ENCODE measurements at places on chromosomes 6 and 20. TPM values are rescaled to one million over a fixed set of nuclear protein-coding genes. Genes with fewer than 3 reads are reported as not detected.

CNBD2 gene
- total RNA-seq, result 5.9 TPM

DEFB124 gene
- not detected for total RNA-seq

DNA sequence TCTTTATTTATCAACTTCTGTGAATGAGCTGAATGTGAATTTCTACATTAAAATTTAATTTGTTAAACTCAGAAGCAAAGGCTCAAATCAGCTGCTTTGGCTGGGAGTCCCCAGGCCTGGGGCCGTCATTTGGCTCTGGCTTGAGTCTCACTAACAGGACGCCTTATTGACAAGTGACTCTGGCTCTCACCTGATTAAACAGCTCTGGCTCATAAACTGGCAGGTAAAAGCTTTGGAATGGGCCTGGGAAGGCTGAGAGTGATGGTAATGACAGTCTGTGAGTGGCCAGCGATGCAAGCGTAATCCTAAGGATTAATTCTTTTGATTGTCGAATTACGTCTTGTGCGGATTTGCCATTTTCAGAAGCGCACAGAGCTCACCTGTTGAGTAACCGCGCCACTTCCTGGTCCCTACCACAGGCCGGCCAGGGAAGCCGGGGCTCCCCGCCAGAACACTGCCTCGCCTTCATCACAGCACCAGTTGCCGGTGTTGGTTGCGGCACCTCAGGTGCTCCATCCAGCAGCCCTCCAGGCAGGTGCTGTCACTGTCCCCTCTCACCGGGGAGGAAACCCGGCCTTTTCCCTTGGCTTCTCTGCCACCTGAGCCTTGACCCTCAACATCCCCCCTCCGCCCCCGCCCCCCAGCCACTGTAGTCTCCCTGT, 110.7 kb downstream of the ZDHHC14 start:
- no peak for DNase-seq

- DNase-seq, result no peak
Measured at GRCh38 chr6:158655569-158656450, 6.0 kb downstream of the SYTL3 start.

GRCh38 chr6:3384241-3385143, 72.4 kb downstream of the SLC22A23 start:
- DNase-seq, result no peak

DNA sequence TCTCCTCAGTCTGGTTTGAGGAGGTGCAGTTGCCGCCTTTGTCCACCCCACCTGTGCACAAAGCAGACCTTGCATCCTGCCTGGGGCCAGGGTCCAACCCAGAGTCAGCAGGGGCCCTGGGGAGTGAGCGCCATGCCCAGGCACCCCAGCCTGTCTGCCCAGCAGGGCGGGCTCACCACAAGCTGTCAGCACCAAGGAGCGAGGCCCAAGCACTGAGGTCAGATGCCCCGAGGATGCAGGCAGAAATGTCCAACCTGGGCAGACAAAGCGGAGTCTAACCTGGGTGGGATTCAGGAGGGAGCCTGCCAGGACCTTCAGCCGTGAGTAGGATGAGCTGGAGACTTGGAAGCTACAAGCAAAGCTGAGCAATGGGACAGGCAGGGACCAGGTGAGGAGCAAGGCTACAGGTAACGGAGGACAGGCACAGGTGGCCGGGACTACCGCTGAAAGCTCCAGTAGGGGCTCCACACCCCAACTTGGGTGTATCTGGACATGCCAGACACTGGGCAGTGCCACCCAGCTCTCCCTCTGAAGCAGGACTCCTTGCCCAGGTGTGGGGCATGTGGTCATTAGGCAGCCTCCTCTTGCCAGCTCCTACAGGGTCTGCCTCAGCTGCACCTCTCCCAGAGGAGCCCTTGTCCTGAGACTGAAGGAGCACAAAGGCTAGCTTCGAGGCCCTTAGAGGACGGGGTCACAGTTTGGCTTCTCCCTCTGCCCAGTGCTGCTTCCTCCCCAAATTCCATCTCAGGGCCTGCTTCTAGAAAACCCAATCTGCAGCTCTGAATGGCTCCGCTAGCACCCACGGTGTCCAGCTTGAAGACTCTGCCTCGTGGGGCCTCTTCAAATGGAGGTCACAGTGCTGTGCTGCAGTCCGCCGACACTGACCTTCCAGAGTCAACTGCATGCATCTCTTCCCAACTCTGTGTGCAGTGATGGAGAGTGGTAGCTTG, 210.6 kb upstream of the CDYL start:
- DNase-seq, result no peak

DNA sequence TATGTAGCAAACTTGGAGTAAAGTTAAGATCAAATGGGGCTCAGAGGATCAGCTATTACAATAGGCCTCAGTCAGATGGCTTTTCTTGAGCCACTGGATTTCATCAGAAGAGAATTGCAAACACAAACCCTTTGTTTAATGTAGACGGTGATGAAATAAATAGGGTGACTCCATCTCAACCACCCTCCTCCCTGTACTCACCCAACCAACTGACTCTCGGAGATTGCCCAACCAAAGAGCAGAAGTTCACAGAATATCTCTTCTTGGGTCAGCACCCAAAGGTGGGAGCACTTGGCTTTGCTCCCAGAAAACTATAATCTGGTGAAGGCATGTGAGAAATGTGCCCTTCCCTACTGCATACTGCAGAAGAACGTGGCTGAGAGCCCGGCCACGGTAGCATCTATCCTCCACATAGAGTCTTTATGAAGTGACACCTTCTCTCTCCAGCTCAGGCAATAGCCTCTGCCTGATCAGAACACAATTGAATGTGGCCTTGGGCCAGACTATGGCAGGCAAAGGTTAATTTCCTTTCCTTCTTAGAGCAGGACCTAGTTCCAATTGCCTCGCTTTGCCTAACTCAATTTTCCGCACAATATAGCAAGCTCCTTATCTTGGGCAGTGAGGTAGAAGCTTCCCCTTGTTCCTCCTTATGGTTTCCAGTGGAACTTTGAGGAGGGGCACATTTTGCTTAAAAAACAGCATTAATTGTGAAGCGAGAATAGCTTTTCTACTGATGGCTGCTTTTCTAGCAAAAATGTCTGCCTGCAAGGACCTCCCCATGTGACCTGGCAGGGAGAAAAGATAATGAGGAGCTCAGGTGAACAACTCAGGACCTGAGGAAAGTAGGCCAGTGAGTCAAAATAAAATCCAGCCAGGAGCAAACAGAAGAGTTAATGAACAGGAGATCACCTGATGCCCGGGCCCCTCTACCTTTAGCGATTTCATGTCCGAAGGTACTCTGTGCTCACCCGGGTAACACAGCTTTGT, 79.4 kb downstream of the GFOD1 start:
- DNase-seq, result no peak

FHL5 gene
- not detected for total RNA-seq

GRCh38 chr6:45184040-45184439, 144.1 kb upstream of the RUNX2 start:
- DNase-seq, result no peak

NR2E1 gene
- not detected for total RNA-seq

DNA sequence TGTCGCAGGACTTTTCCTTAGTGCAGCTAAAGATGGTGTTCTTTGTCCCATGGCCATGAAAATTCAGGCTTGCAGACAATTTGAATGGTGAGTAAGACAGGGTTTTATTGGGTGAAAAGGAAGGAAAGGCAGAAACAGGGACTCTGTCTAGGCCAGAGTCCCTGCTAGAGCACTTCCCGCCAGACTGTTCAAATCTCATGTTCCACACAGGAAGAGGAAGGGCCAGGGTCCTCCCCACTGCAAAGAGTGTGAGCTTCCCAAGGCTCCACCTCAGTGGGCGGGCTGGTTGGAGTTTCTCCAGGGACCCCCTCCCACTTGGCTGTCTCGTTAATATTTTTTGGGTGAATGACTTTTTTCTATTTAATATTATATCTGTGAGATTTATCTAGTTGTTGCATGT, 29.0 kb downstream of the COL19A1 start:
- no peak for DNase-seq

DNA sequence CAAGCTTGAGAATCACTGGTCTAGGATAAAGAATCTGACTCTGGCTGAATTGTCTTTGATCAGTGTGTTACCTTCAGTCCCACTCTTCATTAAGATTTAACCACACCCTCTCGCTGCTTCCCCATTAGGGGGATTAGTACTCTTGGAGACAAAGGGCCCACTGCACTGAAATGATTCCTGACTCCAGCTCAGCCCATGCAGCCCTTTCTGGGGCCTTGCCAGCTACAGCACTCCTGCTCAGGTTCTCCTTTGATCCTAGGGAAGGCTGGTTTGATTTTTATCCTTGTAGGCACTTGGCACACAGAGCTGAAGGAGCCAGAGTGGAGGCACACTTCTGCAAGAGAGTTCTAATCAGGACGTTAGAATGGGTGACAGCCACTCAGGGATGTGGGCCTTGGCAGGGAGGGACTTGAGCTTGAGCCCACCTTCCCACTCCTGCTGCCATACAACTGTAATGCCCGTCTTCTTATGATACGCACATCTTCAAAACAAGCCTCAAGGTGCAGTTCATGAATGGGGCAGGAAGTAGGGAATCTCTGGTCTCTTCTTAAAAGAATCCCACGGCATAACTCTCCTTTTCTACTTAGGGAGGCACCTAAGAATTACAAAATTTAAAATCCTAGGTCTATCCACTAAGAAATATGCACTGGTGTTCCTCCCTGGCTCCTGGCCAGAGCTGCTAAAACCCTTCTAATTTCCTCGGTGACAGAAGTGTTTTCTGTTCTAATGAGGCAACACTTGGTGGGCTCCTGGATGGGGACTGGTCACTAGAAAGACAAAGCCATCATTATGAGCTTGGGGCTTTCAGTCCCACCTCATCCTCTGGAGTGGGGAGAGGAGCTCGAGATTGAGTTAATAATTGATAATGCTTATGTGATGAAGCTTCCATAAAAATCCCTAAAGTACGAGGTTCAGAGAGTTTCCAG, 1.5 kb upstream of the SLA2 start:
- no peak for DNase-seq

DNA sequence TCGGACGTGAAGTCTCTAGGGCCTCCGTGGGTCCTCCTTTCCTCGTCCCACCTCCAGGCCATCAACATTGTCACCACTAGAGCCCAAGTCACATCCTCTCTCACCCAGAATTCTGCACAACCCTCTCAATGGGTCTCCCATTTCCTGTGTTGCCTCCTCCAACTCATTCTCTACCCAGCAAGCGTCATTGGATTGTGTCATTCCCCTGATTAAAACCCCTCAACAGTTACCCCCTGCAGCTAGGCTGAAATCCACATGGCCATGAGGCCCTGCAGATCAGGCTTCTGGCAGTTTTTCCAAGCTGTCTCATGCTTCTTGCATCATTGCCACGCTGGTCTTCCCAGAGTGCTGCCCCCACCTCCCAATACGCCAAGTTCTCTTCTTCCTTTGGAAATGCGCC, 12.9 kb upstream of the FAM210B start:
- no peak for DNase-seq

DNA sequence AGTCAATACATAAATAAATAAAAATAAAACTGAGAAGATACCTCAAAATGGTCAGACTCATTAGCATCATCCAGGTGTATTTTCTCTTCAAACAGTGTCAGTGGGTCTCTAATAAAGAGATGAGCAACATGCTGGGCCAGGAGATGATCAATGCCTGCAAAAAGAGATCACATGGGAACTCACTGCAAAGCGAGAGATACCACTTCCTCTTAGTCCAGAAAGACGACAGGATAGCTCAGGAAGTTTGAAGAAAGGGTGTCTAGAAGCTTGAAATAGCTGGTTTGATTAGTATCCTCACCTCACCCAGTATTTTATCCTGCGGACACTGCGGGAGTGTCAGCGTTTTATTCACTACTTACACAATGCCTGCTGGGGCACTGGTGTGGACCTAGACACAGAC, 38.0 kb downstream of the GCLC start:
- no peak for DNase-seq

DNA sequence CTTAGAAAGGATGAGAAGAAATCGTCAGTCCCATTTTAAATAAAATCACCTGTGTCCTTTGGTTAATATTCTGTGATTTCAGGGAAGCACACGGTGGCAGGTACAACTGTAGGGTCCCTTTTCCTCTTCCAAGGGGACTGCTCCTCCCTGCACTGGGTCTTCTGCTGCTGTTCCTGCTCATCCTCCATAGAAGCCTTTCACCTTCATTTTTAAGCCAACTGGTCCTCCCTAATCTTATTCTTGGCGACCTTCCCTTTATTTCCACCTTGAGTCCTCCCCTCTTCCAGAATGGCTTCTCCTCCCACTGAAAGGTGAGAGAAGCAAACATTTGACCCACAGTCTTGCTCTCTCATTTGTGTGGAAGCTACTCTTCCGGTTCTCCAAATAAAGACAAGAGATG, 4.4 kb upstream of the PRDM1 start:
- DNase-seq, result no peak

DNA sequence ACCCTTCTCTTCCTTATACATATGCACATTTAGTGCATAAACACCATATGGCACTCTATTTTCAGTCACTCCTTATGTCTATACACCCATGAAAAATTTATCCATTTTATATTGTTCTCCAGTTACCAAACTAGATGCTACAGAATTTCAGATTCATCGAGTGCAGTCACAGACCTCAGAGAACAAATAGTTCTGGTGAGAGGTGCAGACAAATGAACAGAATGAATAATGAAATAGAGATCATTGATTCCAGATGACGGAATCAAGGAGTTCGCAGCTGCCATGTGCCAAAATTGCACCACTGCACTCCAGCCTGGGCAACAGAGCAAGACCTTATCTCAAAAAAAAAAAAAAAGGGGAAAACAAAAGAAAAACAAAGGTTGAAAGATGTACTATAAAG, 214.8 kb upstream of the CEP162 start:
- no peak for DNase-seq

FAM217A gene
- total RNA-seq, result not detected

GRCh38 chr6:112579601-112580000, 232.5 kb downstream of the RFPL4B start:
- DNase-seq, result no peak

- no peak for DNase-seq
Measured at GRCh38 chr6:54646951-54647664, 199.5 kb upstream of the FAM83B start.

All from B cell (primary cell).